NCI-H526 (cell line): ENCODE measurements at places on chromosomes 6 and 20.

GRCh38 chr6:17945111-17945510 lies 42.3 kb downstream of the KIF13A start:
- no peak for DNase-seq

DNA sequence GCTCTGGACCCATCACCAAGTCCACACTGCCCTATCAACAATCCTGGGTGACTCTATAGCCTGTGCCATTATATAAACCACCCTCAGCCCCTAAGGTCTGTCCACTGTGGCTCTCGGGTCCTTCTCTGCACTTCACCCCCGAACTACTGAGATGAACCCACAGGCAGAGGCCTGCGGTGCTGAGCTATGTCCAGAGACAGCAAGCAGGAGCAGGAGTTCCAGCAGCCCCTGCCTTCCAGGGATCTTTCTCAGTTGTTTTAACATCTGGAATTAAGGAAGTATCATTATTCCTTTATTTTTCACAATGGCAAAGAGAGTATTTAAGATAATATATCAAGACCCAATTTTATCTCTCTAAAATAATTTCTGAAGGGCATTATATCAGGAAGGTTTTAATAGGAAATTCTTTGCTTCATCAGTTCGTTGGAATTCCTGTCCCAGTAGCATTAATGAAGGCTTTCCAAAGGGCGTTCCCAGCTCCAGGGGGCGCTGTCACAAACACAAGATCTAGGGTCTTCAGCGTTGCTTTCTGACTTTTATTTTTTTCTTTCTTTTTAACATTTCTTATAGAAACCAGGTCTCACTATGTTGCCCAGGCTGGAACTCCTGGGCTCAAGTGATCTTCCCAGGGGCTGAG lies 27.3 kb downstream of the RRBP1 start:
- DNase-seq: peak; percentile 45

DNA sequence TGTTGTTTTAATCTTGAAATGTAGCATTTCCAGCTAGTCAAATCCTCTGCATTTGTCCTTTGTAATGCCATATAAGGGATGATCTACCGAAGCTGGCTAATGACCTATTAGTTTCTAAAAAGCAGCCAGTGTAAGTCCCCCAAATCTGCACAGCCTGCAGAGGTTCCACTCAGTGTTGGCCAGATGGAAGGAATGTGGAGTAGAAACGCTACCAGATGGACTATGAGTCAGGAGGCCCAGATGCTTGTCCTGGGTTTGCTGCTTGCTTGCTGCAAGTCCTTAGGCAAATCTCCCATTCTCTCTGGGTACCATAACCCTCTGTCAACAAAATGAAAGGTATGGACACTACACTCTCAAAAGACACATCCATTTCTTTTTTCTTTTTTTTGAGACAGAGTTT lies 149.8 kb downstream of the BTBD9 start:
- DNase-seq: no peak

DNA sequence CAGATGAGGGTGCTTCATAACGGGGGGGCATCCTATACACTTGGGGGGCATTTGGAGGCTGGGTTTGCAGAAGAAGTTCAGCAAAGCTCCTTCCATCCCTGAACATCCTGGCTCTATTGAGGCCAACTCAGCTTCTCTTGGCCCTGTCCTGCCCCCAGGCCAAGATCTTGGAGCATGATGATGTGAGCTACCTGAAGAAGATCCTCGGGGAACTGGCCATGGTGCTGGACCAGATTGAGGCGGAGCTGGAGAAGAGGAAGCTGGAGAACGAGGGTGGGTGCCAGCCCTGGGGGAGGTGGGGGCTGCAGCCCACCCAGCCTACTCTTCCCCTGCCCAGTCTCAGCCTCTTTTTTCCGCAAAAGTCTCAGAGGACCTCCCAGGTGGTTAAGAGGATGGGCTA lies 17.2 kb downstream of the GDAP1L1 start:
- no peak for DNase-seq

DNA sequence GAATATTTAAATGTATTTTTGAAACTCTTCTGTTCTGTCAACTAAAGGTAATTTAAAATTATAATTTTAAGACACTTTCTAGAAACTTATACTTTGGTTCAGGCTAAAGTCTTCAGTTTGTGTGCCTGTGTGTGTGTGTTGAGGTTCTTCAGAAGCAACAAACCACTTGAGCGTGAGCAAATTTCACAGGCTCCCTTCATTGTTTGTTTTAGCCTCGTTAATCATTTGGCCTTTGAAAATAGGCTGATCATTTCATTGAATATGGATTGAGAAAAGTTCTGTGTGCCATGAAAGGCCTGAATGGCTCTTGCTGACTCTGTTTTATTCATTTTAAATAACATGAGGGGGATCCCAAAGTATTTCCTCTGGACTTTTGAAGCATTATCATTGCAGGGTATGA lies 420.1 kb downstream of the CDKAL1 start:
- no peak for DNase-seq

DNA sequence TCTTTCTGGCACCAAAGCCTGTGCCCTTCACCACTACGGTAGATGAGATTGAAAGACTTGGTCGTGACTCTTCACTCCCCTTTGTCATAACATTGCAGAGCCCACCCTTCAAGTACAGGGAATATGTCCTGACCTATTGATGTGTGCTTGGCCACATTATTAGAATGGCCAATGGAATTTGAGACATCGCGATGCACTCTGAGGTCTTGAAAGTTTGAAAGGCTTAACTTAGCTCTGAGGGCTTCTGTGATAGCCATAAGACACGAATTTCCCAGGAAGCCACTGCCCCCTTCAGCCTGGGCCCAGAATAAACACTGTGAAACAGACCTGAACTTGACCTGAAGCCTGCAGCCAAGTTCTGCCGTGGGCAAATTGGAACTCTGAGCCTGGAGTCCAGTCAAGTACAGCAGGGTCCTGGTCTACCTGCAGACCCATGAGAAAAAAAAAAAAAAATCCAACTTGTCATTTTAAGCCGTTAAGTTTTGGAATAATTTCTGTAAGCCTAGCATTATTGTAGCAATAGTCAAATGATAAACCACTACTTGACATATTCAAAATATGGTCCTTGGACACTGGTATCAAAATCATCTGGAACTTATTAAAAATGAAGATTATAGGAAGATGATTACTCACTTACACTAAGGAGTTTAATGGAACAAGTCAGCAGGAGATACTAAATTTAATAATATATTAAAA lies 36.9 kb upstream of the TRAF3IP2 start:
- DNase-seq: peak; percentile 35

DNA sequence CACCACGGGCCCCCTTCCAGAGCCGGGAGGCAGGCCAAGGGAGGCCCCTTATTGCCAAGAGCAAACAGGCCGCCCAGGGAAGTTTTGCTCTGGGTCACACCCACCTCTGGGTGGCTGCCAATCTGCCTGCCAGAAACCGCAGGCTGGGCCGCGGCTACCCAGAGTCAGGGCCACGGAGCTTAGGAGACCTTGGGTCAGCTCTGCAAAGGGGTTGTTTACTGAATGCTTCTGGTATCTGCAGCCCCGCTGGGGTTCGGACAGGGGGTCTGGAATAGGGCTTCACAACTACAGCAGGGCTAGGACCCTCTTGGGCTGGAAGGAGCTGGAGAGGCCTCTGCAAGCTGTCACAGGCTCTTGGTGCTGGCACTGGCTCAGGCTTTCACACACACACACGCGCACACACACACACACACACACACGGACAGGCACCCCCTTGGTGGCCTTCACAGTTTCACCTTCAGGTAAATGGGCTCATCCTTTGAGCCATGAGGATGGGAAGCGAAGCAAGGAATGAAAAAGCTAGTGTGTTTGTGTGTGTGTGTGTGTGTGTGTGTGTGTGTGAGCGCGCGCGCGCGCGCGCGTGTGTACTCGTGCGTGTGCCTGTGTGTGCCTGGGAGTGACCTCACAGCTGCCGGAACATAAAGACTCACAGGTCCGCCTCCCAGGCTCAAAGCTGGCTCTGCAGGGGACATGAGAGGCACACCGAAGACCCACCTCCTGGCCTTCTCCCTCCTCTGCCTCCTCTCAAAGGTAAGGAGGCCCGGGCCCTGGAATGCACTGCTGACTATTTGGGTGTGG lies at the start of gene CCN5:
Gene CCN5 (plus strand): TSS at position 669 of the 798 bp plus-strand sequence. CDS start 22 bp downstream, at position 691.
- no peak for DNase-seq

GRCh38 chr6:71238351-71238750 lies 50.3 kb upstream of the OGFRL1 start:
- DNase-seq: no peak

DNA sequence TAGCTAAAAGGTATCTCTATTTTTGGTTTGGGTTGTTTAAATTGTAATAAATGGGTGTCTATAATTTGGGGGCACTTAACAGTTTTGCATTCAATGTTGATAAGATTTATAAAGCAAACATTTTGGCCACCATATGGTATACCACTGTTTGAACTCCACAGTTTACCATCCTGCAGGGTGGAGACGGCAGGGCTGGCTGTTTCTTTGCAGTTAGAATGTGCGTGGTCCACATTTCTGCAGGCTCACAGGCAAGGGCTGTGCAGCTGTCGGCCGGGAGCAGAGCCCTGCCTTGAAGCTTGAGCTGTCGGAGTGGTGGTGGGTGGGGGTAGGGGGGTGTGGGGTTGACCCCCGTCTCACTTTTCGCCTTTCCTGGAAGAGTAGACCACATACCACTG lies 135.9 kb downstream of the CDH4 start:
- no peak for DNase-seq

DNA sequence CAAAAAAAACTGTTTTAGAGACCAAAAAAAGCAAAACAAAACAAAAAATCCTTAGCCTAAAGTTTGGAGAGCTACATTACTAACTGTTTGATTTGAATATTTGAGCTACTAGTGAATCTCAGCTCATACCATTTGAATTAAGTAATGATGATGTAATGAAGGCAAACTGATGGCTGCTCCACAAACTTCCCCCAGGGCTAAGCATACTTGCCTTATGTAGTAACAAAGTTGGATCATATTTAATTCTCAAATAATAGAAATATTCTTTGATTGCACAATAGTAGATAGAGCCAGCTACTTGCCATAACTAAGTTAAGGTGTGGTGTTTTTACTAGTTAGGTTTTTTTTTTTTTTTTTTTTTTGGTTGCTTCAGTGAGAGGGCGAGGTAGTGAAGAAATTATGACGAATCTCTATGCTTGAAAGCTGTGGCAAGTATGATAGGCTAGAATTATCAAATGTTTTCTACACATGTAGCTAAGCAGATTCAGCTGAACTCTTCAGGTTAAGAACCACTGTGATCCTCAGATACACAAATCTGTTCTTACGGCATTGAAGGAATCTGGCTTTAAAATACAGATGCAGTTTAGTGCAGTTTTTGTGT lies 2.9 kb downstream of the RAB32 start:
- DNase-seq: no peak

GRCh38 chr20:34180460-34181120 lies 60.6 kb upstream of the ASIP start:
- no peak for DNase-seq

DNA sequence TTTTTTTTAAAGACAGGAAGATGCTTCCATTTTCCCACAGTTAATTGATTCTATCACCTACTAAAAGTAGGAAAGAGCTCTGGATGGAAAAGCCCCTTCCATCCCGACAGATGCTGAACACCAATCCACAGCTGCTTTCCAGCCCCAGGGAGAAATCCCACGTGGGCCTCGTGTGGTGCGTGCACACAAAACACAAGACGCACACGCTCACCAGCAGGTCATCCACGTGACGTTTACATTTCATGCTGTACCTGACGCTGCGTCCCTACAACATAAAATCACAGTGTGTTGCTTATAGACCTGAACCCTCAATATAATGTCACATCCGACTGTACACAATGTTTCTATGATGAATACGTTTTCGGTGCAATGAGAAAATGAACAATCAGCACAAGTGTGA lies 50.2 kb upstream of the DACT2 start:
- no peak for DNase-seq

- no peak for DNase-seq
Observed at GRCh38 chr6:29791786-29792122, 35.9 kb upstream of the HLA-G start.

DNA sequence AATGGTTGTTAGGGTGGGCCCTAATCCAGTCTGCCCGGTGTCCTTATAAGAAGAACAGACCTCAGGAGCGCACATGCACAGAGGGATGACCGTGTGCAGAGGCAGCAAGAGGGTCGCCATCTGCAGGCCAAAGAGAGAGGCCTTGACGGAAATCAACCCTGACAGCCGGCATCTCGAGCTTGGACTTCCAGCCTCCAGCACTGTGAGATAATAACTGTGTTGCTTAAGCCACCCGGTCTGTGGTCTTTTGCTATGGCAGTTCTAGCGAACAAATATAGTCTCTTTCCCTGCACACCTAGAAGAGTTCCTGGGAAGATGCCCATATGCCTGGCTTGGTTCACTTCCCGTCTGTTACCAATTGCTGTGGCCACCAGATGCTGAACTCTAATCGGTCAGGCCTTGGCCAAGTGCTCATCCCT lies 35.3 kb upstream of the PTGIS start:
- peak; percentile 51 for DNase-seq

- no peak for DNase-seq
Observed at GRCh38 chr6:2237001-2237400, 8.4 kb downstream of the GMDS start.

DNA sequence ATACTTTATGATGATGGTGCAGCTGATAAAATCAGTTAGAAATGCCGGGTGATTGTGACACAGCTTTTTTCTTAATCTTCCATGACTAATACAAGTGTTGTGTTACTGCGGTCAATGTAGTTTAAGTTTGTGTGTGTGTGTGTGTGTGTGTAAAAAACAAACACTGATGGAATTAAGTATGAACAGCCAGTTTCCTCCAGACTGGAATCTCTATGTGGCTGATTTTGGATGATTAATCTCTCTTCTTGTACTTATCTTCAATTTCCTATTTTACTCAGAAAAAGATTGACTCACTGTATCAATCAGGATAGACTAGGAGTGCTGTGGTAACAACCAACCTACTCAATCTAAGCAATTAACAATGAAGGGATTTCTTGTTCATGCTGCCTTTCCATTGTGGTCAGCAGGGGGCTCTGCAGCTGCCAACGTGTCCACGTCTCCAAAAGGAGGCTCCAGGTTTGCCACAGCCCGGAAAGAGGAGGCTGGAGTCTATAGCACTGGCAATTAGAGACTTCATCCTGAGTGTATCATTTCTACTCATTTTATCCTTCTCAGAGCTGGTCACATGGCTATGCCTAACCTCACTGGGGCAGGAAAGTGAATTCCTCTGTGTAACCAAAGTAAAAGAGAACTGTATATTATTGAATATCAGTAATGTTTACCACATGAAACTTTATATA lies 107.7 kb downstream of the CD109 start:
- DNase-seq: peak; percentile 36
